ENCODE measurements at places on chromosomes 2 and 18. TPM values are rescaled to one million over a fixed set of nuclear protein-coding genes. Genes with fewer than 3 reads are reported as not detected.

DNA sequence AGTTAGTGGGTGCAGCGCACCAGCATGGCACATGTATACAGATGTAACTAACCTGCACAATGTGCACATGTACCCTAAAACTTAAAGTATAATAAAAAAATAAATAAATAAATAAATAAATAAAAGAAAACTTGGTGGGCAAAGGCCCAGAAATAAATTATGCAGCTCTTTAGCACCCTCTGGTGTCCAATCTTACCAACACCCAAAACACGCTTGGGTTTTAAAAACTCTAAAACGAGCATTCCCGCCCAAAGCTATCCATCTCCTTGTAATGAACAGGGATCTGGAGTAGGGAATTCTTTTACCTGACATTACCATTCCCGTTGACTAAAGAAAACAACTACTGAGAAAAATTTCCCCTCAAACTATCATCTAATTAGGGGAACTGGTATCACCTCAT, 2005.9 kb upstream of the CELF4 start:
- no peak overlapping the region for H3K27ac ChIP-seq
- H3K36me3 ChIP-seq, result no peaks in the 10 kb centered on the region
- H3K27me3 ChIP-seq, result no peaks in the 10 kb centered on the region
- H3K4me3 ChIP-seq, result no peak overlapping the region
- DNase-seq, result peak; percentile 41

DNA sequence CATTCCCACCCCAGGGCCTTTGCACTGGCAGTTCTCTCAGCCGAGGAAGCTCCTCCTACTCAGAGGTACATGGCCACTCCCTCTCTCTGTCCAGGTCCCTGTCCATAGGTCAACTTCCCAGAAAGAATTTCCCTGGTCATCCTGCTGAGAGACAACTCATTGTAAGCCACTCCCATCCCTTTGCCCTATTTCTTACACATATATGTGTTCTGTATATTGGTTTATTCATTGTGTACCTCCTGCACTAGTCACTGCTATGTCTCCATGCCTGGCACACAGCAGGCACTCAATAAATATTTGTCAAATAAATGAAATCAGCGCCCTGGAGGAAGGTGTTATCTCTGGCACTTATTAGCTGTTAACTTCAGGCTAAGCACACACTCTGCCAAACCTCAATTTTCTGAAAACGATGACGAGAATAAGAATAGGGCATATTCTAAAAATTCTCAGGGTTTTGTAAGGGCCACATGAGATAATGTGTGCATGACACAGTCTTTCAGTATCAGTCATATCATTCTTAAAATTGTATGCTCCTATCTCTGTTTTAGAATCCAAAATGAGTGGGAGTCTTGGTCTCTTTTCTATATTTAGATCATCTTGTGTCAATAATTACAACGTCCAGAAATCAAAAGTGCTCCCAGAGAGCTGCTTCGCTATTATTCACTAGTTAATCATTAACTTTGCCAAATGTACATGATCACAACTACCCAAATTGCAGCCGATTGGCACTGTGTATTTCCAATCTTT, 198.0 kb downstream of the ALK start:
- H3K36me3 ChIP-seq, result no peaks in the 10 kb centered on the region
- no peak overlapping the region for H3K4me3 ChIP-seq
- H3K27me3 ChIP-seq, result no peaks in the 10 kb centered on the region
- no peak overlapping the region for H3K27ac ChIP-seq
- H3K4me1 ChIP-seq, result no peaks in the 10 kb centered on the region

DNA sequence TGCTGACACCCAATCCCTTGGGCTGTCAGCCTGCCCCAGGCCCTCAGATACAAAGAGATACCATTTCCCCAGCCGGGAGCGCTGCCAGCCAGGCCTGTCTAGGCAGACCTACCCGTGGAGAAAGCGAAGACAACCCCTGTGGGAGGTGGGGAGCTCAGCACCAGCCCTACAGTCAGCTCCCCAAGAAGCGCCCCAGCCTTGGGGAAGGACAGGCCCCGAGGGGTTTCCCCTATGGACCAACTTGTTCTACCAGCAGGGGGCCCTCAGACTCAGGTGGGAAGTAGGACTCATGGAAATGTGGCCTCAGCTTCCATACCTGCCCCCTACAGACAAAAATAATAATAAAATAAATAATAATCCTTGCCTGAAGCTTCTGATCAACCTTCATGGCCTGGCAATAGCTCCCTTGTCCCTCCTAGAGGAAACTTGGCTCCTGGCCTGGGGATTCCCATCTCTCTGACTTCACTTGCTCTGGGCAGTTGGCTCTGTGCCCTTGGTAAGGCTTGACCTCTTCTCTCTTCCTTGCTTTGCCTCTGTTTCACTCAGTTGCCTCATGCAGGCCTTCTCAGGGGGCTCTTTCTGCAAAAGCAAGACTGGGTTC, 7.0 kb downstream of the SLC35F6 start:
- peaks cover 25% of the 10 kb centered on the region for H3K4me1 ChIP-seq
- no peaks in the 10 kb centered on the region for H3K27me3 ChIP-seq
- no peaks in the 10 kb centered on the region for H3K36me3 ChIP-seq
- H3K4me3 ChIP-seq, result no peak overlapping the region

DNA sequence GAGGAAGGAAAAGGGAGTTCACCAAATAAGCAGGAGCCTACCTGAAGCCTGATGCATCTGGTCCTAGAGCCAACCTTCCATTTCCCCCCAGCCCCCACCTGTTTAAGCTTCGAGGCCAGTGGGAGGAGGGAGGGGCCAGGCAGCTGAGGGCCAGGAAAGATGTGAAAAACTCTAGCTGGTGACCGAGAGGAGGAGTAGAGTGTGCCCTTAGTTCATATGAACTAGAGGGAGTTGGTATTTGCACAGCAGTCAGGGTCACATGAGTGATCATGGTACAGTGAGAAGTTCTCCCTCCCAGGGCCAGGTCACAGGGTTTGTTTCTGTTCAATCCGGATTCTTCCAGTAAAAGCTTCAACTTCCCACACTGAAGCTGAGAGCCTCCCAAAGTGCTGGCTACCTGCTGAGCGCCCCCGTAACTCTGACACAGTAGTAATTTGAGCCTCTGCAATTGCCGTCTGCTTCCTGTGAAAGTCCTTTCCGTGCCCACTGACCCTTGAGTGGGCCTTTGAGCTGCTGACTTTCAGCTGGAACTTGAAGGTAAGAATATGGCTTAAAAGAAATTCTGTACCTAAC, at the start of gene SULT1C2:
Gene SULT1C2, plus strand, starts transcription at position 362 of the 573 bp plus-strand sequence. CDS start 4,773 bp downstream, outside the sequence.
- DNase-seq, result peak; percentile 85
- H3K4me1 ChIP-seq, result peaks cover 5% of the 10 kb centered on the region
- no peaks in the 10 kb centered on the region for H3K27me3 ChIP-seq
- no peaks in the 10 kb centered on the region for H3K36me3 ChIP-seq

DNA sequence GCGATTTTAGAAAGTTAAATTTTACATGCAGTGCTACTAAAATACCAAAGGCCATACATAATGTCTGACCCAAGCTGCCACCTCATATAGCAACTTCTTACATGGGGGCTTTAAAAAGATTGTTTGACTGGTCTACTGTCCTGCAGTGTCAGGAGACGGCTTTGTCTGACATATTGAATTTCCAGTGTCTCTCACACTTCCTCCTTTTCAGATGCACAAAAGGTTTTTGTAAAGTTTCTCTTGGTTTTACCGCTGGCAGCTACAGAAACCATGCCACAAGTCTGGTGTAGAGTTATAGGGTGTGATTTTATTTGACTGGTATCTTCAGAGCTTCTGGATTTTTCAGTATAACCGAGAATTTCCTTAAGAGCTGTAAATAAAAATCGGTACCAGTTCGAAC, 1.1 kb upstream of the ASAP2 start:
- H3K36me3 ChIP-seq, result no peaks in the 10 kb centered on the region

DNA sequence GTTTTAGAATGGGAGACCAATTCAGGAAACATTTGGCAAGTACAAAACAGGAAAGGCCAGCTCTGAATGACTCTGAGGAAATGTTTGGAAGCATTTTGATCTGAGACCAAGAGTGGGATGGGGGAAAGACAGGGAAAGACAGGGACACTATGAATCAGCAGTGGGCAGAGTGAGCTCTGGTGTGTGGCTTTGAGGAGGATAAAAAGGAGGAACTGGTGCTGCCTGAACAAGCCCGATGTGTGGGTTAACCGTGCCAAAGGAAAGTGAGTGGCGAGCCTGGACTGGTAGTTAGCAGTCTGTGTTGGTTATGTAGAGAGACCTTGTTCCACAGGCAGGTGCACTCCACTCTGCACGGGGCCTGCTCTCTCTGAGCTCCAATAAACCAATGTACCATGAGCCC, 5.3 kb downstream of the MFSD6 start:
- H3K27me3 ChIP-seq, result peaks cover 14% of the 10 kb centered on the region
- H3K4me1 ChIP-seq, result no peaks in the 10 kb centered on the region
- H3K27ac ChIP-seq, result no peak overlapping the region
- no peaks in the 10 kb centered on the region for H3K36me3 ChIP-seq

- DNase-seq, result no peak
- no peak overlapping the region for H3K27ac ChIP-seq
- H3K4me1 ChIP-seq, result no peaks in the 10 kb centered on the region
- no peaks in the 10 kb centered on the region for H3K27me3 ChIP-seq
- no peak overlapping the region for H3K4me3 ChIP-seq
- H3K36me3 ChIP-seq, result no peaks in the 10 kb centered on the region
Measured at GRCh38 chr2:112602917-112603316, 18.5 kb downstream of the CHCHD5 start.

- H3K4me1 ChIP-seq, result no peaks in the 10 kb centered on the region
- H3K27ac ChIP-seq, result no peak overlapping the region
- no peaks in the 10 kb centered on the region for H3K36me3 ChIP-seq
- H3K4me3 ChIP-seq, result no peak overlapping the region
- DNase-seq, result peak; percentile 29
Measured at GRCh38 chr2:71614976-71615766, 161.8 kb downstream of the DYSF start.

DNA sequence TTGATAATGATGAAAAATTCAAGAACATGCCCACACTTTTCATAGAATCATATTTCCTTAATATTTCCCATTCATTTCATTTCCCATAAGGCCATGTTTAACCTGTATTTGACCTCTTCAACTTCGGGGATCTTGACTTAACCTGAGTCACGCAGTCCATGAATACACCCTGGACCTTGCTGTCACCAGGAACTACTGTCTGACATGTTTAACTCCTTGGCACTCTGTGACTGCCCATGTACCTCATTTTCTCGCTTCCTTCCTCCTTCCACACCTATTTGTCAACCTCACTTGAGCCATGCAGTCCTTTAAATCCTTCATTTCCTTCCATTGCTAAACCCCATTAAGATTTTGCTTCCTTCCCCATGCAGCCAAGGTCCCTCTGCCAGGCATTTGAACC, 16.3 kb downstream of the ABCB11 start:
- peaks cover 21% of the 10 kb centered on the region for H3K4me1 ChIP-seq
- no peak overlapping the region for H3K27ac ChIP-seq
- no peak overlapping the region for H3K4me3 ChIP-seq
- DNase-seq, result no peak
- no peaks in the 10 kb centered on the region for H3K27me3 ChIP-seq

DNA sequence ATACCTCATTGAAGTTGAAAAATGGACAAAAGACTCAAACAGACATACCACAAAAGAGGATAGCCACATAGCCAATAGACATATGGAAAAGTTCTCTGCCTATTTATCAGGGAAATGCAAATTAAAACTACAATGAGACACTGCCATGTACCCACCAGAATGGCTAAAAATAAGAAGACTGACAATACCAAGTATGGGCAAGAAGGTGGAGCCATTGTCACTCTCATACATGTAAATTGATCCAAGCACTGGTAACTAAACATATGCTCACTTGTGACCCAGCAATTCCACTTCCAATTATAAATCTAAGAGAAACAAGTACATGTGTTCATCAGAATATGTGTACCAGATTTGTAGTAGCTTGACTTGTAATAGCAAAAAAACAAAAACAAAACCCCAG, 4.6 kb downstream of the LOXHD1 start:
- H3K4me1 ChIP-seq, result no peaks in the 10 kb centered on the region
- H3K4me3 ChIP-seq, result no peak overlapping the region
- H3K36me3 ChIP-seq, result no peaks in the 10 kb centered on the region
- peaks cover 19% of the 10 kb centered on the region for H3K27me3 ChIP-seq
- no peak for DNase-seq
- H3K27ac ChIP-seq, result no peak overlapping the region

DNA sequence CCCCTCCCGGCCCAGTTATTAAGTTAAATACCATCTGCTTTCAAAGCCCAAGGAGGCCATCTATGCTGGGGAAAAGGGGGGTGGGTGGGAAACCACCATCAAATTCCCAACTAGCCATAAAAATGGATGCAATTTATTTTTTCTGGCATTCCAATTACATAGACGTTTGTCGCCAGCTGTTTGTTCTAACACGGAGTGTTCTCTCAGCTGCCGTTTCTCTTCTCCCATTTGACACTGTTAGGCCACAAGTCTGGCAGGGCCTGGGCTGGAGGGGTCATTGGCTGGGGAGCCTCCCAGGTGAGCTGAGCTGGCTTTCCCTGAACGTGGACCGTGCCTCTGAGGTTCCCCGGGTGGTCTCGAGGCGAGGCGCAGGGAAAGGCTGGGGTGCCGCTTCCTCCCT, 16.6 kb downstream of the ATOH8 start:
- peaks cover 6% of the 10 kb centered on the region for H3K27me3 ChIP-seq
- H3K36me3 ChIP-seq, result no peaks in the 10 kb centered on the region
- DNase-seq, result no peak
- H3K4me1 ChIP-seq, result peaks cover 55% of the 10 kb centered on the region

GRCh38 chr2:34176693-34177092, 577.6 kb upstream of the FAM98A start:
- H3K4me1 ChIP-seq, result no peaks in the 10 kb centered on the region
- H3K27ac ChIP-seq, result no peak overlapping the region
- no peak for DNase-seq
- no peaks in the 10 kb centered on the region for H3K27me3 ChIP-seq

- no peaks in the 10 kb centered on the region for H3K36me3 ChIP-seq
- DNase-seq, result no peak
- H3K27ac ChIP-seq, result no peak overlapping the region
- H3K4me3 ChIP-seq, result no peak overlapping the region
- peaks cover 8% of the 10 kb centered on the region for H3K4me1 ChIP-seq
- H3K27me3 ChIP-seq, result no peaks in the 10 kb centered on the region
Measured at GRCh38 chr2:196117214-196117705, 48.6 kb upstream of the DNAH7 start.

GRCh38 chr2:221836095-221836494, 264.0 kb upstream of the EPHA4 start:
- no peaks in the 10 kb centered on the region for H3K36me3 ChIP-seq
- no peaks in the 10 kb centered on the region for H3K27me3 ChIP-seq
- H3K27ac ChIP-seq, result no peak overlapping the region

GRCh38 chr2:125642032-125642431, 1013.9 kb upstream of the GYPC start:
- no peak overlapping the region for H3K4me3 ChIP-seq
- H3K27me3 ChIP-seq, result no peaks in the 10 kb centered on the region
- H3K27ac ChIP-seq, result no peak overlapping the region
- no peaks in the 10 kb centered on the region for H3K4me1 ChIP-seq
- no peak for DNase-seq

DNA sequence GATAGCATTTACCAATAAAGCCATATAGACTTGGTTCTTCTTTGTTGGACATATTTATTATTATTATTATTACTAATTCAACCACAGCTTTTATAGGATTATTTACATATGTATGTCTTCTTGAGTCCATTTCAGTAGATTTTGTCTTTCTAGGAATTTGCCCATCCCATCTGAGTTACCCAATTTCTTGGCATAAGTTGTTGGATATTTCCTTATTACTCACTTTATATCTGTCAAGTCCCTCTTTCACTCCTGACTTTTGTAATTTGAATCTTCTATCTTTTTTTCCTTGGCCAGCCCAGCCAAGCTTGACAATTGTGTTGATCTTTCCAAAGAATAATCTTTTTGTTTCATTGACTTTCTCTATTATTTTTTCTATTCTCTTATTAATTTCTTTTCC, 543.7 kb downstream of the SUCLG1 start:
- no peaks in the 10 kb centered on the region for H3K27me3 ChIP-seq
- H3K36me3 ChIP-seq, result no peaks in the 10 kb centered on the region
- H3K4me3 ChIP-seq, result no peak overlapping the region
- no peak overlapping the region for H3K27ac ChIP-seq

REEP1 gene
- 21.5 TPM for polyA plus RNA-seq

DOCK10 gene
- polyA plus RNA-seq, result 1.1 TPM

CYP27C1 gene
- polyA plus RNA-seq, result 1.3 TPM
